ENCODE measurements at places on chromosomes 12 and 14.

GRCh38 chr14:90536511-90537191, 139.8 kb downstream of the CALM1 start:
- no peak for DNase-seq

DNA sequence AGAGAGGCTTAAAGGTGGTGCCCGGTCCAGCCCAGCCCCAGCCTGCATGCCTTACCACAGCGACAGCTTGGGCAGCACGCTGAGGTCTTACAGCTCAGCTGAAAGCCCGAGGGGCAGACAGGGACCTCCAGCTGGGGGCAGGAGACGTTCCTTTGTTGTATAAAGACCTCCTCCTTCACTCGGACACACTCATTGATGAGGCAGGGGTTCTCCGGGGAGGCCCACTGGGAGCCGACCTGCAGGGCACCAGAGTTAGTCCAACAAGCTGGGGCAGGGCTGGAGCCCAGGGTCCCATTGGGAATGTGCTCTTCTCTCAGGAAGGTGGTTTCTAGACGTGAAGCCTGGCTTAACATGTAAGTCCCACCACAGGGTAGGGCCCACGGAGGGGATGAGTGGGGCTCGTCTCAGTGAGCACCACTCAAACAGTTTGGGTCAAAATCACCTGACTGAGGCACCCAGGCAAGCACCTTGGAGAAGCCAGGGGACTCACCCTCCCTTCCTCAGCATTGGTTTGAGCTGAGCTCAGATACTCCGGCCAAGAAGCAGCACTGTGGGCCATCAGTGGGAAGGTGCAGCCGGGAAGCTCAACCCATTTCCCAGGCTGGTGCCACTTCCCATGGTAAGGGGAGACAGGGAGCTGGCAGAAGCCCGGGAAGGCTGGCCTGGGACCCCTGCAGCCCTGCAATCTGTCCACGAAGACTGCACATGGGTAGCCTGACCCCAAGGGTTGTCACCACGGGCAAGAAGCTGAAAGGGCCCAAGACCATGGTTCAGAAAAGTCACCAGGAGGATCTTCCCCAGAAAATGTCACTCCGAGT, 24.3 kb upstream of the ANO2 start:
- no peak for DNase-seq

GRCh38 chr12:57112492-57113294, 1.5 kb upstream of the STAT6 start:
- DNase-seq: no peak

DNA sequence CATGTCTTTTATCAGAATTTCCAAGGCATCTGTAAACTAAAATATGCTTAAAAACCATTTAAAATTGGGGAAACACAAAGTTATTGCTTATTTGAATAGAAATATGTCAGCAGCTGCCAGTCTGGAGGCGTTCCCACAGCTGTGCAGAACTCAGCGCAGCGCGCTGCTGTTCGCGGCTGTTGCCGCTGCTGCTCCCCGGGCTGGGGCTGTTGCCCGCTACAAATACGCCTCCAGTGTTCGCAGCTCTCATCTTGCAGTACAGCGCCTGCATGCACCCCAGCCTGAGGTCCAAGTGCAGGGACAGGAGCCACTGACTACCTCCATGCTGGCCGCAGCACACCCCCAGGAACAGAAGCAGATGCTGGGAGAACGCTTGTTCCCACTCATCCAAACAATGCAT, 216.2 kb downstream of the SLC16A7 start:
- no peak for DNase-seq

DNA sequence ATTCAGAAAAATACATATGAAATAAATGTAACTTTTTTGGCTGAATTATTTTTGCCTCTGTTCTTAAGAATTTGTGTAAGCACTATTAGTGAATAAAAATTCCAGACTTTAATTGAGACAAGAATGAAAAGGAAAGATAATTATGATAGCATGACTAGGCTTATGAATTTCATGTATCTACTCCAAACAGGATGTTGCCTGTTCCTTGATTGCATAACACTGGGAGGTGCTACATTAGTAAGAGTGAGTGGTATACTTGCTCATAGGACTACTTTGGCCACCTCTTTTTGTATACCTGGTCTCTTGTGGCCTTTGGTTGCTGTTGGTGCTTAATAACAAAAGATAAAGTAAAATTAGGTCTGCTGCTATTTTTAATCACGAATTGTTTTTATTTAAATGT, 112.8 kb downstream of the NAV3 start:
- no peak for DNase-seq

DNA sequence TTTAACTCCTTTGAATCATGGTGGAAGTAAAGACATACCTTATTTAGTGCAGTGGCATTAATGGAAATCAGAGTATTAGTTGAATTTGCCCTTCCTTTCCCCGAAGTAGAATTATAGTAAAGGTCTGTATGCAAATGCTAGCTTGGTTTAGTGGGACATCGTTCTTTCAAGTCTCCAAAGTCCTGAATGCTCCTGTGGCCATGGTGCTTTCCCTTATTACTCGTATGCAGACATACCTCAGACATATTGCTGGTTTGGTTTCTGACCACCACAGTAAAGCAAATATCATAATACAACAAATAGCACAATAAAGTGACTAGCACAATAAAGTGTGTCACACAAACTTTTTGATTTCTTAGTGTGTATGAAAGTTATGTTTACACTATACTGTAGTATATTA, 52.3 kb downstream of the MNAT1 start:
- DNase-seq: no peak

DNA sequence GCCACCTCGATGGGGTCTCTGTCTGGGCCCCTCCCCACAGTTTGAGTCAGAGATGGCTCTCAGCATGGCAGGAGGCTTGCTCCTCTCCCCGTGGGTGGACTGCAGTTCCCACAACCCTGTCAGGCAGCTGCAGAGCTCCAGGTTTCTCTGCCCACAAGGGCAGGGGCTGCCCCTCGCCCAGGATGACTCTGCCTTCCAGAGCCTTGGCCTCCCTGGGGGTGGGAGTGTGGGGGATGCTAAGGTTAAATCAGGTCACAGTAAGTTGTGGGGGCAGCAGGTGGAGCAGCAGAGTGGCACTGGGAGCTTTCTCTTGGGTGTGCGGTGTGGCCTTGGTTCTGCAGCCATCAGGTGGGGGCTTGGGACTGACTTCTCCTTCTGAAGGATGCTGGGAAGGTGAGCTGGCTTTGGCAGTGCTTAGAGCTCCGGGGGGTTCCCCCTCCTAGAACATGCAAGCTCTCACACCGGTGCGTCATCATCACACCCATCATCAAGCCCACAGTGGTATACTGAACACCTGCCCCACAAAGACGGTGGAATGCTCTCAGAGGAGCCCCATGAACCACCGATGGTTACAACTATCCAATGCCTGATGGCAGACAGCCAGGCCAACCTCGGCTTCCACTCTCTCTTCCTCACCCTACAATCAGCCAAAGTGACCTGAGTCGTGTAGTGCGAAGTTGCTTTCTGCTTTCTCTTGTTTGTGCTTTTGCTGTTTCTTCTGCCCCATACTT, 39.7 kb downstream of the ERH start:
- DNase-seq: no peak

DNA sequence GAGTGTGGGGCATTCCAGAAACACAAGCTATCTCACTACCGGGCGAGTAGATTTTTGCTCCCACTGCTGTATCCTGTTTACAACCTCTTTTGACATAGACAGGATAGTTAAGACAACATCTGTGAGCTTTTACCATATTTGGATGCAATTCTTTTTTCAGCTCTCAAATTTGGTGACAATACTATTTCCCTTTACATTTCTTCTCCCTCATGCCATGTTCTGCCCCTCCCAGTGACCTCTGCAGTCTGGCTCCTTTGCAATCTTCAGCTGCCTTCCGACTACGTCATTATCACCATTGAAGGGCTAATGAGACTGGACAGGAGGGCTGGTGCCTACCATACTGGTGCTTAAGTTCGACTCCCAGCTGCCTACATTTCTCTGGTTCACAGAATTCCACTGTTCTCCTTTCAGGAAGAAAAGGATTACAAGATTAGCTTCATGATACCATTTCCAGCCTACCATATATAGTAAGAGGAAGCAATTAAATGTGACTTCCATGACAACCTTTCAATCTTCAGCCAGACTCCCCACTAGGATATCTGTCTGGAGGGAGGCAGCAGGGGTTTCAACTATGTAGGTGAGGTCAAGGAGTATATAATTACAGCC, 251.6 kb downstream of the PHLDA1 start:
- no peak for DNase-seq

GRCh38 chr14:72612041-72612440, 281.9 kb downstream of the DPF3 start:
- DNase-seq: no peak

DNA sequence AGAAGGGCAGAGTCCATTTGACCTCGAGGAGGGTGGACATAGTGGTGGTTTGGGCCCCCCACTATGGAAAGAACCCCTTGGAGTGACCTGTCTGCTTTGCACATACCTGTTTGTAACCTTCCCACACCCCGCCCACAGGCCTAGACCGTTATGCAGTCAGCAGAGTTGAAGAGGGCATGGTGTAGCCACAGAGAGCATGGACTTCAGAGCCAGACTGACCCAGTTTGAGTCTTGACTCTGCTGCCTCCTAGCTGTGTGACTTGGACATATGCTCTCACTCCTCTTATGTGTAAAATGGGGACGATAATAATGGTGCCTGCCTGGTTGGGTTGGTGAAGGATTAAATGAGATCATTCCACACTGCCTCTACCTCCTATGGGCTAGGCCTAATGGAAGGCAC, 40.9 kb upstream of the NOS1 start:
- no peak for DNase-seq

DNA sequence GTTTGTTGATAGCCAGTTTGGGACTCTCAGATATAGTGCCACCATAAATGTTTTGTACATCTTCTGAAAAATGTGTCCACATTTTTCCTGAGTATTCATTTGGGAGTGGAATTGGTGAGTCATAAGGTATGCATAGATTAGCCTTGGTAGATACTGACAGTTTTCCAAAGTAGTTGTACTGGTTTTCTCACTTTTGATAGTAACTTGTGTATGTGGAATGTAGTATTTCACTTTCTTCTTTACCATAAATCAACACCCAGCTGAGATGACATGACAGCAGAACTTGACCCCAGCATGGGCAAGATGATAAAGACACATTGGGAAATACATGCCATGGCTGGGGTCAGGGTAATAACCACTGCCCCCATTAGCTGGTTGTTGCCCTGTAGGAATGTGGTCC, 5.4 kb downstream of the FBXW8 start:
- DNase-seq: no peak

- DNase-seq: no peak
Observed at GRCh38 chr12:18383203-18383602, 121.9 kb downstream of the PIK3C2G start.

DNA sequence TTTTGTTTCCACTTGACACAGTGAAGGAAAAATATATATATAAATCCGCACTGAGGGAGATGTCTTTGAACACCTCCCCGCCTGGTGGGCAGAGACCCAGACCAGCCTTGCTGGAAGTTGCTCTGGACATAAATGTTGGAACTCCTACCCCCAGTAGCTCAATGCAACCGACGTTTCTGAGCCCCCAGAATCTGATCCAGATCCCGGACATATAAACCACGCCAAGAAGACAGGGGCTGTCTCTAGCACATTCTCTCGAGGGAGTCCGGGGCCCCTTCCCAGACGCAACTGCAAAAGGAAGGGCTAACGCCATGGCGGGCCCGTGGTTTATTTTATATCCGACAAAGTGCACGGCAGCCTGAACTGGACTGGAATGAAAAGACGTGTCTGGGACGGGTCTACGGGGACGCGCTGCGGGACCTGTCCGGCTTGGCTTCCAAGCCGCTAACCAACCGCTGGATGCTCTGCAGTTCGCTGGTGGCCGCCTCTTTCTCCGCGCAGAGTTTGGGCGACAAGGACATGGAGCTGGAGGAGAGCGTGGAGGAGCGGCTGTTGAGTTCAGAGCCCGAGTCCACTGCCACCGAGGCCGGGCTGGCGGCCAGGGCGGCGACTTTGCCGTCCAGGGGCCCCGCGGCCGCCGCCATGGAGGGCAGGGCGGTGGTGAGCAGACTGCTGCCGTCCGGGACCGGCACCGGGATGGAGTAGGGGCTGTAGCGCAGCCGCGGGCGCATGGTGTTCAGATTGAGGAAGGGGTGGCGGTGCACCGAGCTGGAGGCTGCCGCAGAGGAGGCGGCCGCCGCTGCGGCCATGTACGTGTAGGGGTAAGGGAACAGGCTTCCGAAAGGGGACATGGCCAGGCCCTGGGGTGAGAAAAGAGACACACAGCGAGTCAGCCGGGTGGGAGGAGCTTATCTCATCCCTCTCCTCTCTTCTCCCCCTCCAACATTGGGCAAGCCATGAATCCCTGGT, 12.2 kb downstream of the TBX3 start:
- DNase-seq: no peak

GRCh38 chr12:123160801-123161487, 10.1 kb upstream of the PITPNM2 start:
- DNase-seq: no peak

DNA sequence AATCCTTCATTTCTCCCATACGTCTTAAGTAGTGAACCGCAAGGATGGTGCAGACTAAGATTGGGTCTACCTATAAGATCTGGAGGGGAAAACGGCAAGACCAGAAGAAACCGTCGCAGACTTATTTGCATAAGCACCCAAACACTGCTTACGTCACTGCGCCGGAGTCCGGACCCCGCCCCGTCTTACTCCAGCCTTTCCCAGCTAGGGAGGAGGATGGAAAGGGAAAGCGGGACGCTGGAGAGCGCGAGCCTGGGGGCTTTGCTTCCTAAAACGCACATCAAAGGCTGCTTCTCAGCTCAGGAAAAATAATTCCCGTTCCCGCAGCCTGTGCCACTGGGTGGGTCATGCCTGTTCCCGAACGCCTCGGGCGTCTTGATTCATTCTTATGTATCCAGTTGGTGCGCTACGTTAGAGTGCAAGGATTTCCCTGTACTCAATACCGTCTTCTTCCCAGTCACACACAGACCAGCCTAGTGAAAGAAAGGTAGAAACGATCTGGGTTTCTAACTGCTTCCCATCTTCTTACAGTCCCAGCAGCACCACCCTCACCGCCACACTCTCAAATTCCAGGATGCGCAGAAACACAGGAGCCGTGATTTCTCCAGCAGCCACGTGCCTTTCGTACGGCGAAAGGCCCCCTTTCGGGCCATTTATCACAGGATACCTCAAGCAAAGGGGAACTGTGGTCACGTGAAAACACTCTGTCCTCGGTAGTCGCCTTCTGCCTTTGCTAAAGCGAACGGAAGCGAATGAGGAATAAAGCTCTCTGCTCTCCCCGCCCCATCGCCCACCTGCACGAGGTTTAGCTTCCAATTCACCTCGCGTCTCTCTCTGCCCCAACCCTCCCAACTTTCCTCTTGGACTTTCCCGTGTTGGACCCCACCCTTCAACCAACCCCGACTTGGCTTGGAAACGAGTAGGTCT, 1.1 kb downstream of the SLC6A15 start:
- no peak for DNase-seq

GRCh38 chr12:122951406-122951805, 14.9 kb downstream of the ABCB9 start:
- no peak for DNase-seq

- no peak for DNase-seq
Observed at GRCh38 chr14:89007906-89008305, 183.5 kb downstream of the TTC8 start.

DNA sequence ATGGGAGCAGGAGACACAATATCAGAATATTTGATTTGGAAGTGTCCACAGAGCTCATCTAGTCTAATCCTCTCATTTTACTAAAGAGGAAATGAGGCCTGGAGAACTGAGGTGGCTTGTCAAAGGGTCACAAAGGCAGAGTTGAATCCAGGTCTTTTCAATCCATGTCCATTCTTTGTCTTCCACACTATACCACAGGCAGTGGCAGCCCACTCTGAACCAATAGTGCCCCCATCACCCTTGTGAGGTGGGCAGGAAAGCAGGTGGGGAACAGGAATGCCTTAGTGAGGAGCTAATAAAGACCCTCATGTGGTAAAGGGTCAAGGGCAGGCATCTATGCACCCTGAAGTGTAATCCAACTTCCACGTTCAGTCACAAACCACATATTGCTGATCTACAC, 134.8 kb upstream of the EGLN3 start:
- DNase-seq: no peak

Data from CD4-positive, alpha-beta memory T cell (primary cell).